ENCODE measurements at places on chromosomes 12 and 14.

DNA sequence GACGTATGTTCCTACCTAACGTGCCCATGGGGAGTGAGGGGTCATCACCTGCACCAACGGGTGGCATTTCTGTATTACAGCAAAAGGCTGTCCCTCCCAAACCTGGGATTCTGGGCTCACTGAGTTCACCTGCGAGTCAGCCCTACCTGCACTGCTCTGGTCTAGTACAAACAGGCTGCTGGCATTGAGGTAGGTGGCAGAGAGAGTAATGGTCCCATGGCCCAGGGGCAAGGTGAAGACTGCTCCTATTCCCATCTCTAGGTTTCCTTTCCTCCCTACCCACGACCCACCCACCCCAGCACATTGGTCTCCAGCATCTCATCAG is 421 bp downstream of the SUOX start:
- no peak for DNase-seq

DNA sequence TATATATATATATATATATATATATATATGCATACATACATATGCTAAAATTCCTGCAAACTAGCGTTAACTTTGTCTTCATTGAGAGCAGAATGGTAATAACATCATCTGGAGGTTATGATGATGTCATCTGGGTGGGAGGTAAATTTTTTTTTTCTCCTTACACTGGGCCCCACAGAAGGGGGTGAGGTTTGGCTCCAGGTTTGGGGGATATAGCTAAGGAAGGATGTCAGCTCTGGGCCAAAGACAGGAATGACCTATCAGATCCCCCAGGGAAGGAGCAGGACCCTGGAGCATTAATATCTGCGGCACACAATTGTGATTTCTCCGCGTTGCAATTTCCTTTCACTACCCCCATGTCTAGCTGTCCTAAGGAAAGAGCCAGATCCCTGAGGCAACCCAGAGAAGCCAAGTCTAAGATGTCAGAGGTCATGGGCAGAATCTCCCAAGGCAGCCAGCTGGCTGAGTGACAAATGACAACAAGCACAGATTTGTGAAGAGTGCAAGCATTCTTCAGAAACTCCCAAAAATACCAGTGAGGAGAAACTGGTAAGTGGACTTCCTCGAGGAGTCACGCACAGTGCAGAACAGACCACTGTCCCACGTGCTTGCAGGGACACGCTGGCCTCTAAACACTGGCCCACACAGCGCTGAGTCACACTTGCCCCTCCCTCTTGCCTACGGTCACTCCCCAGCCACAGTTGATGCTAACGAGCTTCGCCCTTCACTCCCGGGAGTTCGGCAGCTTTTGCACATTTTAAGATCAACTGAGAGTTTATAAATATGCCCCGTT is 9.9 kb downstream of the UBC start:
- DNase-seq: no peak

DNA sequence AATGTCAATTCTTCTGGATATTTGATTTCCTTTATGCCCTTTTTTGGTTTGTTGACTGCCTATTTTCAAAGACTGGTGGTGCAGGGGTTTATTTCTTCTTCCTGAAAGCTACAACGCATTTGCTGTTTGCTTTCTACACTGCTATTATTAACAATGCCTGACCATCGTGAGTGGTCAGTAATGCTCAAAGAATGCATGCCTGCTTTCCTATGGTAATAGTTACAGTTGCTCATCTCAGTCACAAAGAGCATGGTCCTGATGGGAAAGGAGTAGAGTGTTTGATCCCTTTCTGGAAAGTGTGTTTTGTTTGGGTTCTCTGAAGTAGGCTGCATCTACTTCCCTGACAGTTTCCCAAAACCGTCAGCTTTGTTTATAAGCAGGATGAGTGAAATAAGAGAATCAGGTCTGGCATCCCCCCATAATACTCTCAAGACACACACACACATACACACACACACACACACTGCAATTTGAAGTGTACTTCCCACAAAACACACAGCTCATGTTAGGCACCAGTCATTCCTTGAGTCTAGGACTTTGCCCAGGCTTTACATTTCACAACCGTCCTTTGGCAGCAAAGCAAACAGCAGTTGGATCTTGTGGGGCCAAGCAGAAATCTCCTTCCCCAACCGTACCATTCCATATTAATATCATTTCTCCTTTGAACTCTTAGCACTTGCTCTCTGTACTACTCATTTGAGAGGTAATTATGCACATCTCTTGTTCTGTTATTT is 56.6 kb downstream of the SUDS3 start:
- no peak for DNase-seq

GRCh38 chr12:58148405-58148804 is 207.0 kb downstream of the ATP23 start:
- DNase-seq: no peak

DNA sequence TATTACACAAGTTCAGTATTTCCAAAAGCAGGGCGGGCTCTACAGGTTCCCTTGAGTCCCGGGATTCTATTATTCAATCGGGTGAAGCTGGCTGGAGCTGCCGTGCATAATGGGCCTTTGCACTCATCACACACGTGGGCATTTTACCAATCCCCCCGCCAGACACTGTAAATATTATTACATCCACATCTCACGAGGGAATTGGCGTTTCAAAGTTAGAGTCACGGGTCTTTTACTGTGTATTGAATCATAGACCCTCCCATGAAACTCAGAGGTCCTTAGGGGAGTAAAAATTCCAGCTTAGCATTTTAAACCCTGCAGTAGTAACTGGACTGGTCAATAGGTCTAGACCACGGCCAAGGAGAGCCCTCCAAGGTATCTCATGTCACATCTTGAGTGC is 70.3 kb downstream of the MAP1LC3B2 start:
- no peak for DNase-seq

DNA sequence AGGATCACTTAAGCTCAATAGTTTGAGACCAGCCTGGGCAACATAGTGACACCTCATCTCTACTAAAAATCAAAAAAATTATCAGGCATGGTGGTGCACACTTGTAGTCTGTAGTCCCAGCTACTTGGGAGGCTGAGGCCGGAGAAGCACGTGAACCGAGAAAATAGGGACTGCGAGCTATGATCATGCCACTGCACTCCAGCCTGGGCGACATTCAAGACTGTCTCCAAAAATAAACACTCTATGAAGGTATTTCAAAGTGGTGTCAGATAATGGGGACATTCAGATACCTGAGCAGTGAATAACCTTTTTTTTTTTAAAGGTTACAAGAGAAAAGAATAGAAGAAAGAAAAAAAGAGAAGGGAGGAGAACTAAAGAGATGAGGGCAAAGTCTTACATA is 98.1 kb downstream of the MED13L start:
- DNase-seq: no peak

DNA sequence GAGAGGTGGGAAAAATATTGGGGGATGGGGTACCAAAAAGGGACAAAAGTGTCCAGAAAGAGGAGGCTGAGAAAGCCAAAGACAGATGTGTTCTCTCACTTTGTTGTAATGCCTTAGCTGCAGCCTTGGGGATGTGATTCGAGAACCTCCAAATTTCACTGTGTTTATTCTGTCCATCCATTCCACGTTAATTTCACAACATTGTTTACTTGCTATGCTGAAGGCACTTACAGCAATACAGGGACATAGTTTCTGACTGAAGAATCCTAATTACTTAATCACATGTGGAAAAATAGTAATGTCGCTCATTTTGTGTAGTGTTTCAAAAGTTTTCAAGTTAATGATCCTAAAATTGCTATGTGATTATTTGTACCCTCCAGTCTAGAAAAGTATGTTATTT is 146.2 kb upstream of the SLC38A2 start:
- no peak for DNase-seq

DNA sequence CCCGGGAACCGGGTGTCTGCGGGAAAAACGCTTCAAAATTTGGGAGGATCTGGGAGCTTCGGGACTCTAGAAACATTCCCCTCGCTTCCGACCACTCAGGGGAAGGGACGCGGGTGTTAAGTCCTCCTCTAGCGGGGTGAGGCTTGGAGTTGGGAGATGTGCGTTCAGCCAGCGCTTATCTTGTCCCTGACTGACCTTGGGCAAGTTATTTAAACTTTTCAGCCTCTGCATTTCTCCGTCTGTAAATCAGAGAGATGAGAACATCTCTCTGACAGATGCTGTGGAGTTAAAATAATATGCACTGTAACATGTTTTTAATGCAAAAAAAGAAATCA is 76.9 kb upstream of the ANO4 start:
- no peak for DNase-seq

DNA sequence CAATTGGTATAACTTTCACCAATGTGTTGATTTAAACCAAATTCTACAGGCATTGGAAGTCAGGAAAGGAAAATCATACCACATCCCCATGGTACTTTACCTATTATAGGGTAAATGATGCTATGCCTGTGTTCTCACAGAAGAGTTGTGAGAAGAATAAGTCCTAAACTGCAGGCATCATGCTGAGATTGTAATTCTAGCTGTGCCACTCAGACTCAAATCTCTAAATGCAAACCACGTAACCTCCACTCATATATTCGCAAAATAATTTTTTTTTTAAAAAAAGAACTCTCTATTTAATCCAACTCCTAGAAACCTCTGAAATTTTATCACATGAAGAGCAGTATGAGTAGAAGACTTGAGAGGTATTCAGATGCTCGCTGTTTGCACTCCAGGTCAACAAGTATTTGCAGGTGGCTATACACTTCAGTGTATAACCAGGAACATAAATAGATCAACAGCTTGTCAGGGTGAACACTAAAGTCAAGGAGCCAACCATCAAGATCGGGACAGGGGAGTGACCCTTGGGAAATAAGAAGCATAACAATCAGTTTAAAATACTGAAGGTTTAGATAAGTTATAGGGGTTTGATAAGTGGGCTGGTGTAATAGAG is 110.1 kb downstream of the SLC25A21 start:
- no peak for DNase-seq

All from stimulated activated CD4-positive, alpha-beta T cell treated with anti-CD3 and anti-CD28 coated beads, Interleukin-4, amount 100 ng/mL, for 48 hours (primary cell).